ENCODE measurements at places on chromosomes 2 and 18.

- DNase-seq: no peak
Measured at GRCh38 chr18:68215931-68216330, 499.0 kb downstream of the TMX3 start.

DNA sequence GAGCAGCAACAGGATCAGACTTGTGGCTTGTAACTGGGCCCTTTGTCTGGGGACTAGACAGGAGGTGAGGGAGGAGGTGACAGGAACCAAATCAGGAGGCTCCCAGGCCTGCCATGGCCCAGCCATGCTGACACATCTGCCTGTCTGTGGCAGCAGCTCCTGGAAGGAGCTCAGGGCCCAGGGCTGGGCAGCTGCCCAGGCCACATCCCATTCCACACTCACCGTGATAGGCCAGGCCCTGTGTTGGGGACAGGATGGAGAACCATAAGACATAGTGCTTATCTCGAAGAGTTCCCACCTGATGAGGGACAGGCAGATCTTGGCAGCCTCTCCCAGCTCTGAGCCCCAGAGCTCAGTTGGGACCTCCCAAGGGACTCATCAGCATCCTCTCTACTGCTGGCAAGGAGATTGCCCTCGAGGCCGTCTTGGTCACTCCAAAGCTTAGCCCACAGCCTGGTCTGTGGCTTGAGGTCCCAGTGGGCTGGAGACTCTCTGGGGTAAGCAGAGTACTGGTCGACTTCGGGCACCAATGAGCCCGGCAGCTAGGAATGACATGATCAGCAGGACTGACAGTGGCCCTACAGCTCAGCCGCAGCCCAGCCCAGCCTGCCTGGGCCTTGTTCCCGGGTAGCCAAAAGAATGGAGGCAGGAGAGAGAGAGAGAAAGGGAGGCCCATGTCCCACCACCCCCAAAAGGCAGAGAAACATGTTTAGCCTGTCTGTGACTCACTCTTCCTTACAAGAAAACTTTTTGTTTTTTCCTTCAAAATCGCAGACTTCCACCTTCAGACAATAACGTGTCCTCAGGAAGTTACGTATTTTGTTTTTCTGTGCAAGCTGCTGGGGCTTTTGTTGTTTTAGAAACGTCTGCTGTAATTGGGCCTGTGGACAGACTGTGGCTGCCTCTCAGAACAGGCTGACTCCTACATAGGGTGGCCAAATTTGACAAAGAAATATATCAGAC is 82.1 kb downstream of the HS1BP3 start:
- DNase-seq: no peak

DNA sequence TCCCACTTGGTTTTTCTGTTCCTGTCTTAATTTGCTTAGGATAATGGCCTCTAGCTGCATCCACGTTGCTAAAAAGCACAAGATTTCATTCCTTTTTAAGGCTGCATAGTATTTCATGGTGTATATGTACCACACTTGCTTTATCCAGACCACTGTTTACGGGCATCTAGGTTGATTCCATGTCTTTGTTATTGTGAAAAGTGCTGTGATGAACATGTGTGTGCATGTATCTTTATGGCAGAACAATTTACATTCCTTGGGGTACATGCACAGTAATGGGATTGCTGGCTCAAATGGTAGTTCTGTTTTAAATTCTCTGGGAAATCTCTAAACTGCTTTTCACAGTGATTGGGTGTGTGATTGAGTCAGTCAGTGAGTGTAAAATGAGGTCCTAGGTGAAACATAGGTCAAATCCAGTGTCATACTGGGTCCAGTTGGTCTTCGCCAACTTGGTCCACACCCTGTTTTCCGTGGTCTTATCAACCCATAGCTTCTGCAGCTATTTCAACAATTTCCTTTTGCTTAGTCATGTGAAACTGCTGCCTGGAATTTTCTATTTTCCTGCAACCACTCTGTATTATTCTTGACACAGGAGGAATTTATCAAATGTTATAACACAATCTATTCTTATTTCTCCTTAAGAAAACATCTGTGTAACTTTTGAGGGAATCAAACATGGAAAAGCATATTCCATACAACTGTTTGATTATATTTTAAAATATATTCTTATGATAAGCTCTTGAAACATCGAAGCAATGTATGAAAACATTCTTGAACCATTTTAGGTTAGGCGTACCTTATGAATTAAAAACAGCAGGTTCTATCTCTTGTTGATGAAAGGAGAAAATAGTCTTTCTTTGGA is 82.9 kb downstream of the ADCYAP1 start:
- DNase-seq: no peak

GRCh38 chr2:177275743-177276055 is 11.2 kb upstream of the NFE2L2 start:
- DNase-seq: no peak

GRCh38 chr2:10277293-10278028 is 25.2 kb upstream of the HPCAL1 start:
- DNase-seq: no peak

GRCh38 chr2:30778611-30779010 is 28.6 kb downstream of the CAPN13 start:
- no peak for DNase-seq

DNA sequence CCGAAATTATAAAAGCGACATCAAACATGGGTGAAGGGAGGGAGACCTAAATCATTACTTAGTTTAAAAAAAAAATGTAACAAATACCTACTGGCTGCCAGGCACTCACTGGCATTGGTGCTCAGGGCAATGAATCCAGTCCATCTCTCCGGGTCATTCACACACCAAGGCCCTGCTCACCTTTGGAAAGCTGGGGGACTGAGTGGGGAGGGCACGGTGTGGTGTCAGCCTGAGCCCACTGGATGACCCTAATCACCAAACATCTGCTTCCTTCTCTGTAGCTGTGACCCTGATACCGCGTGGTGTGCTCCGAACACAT is 336 bp upstream of the DDX1 start:
- no peak for DNase-seq

DNA sequence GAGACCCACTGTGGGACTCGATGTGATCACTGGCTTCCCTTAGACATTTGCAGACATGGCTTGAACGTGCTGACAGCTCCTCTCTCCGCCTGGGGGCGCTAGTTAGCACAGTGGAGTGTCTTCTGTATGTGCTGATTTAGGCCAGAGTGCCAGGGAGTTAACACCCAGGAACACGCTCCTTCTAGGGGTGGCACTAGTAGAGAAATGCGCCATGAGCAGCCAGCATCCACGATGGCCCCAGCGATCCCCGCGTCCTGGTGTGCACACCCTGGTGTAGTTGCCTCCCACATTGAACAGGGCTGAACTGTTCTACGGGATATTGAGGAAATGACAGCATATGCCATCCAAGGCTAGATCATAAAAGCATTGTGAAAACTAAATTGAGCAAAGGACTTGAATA is 11.4 kb upstream of the NMUR1 start:
- DNase-seq: no peak

GRCh38 chr18:56815926-56816325 is 164.8 kb downstream of the WDR7 start:
- DNase-seq: no peak

DNA sequence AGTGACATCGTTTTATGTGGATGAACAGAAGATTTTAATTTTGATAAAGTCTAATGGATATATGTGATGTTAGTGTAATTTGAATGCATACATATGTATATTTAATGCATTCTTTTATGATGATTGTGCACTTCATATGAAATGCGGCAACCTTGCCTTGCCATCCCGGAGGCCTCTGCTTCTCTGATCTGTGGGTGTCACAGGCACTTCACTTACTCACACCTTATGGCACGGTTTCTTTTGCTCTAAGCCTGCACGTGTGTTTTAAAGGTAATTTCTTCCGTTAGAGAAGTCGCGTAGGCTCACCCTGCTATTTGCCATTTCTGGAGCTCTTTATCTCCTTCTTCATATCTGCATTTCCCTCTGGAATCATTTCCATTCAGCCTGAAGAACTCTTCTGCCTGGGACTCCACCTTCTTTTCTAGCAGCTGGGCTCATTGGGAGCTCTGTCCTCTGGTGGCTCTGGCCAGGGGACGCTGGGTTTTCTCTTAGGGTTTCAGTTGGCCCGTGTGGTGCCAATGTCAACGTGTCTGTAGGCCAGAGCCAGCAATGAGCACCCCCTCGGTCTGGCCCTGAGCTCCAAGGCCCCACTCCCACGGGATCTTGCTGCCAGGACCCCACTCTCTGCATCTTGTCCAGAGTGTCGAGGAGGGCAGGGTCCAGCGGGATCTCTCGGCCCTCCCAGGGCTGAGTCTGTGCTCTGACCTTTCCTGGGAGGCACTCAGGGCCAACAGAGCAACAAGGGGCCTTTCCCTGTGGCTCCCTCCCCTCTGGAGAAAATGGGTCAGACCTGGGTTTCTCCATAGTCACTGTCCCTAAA is 97.3 kb downstream of the RTP5 start:
- no peak for DNase-seq

DNA sequence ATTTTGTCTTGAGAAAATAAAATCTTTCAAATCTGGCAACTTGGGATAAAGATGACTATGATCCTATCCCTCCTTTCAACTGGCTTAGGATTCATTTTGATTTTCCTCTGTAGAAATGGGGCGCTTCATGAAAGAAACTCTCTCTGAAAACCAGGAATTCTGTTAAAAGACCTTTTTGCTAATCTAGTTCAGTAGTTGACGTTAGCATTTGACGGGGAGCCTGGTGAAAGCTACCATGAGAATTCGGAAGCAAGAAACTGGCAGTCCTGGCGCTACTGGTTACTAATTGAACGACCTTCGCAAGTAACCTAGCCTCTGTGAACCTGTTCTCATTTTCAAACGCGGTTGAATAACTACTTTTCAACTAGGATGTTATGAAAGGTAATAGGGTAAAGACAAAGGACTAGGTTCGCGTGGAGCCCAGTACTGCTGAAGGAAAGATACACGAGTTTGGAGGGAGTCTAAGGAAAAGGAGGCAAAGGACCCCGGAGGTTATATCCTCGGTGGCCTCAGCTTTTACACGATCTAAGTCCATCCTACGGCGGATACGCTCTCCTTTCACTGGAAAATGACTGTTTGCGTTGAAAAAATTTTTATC is 604 bp upstream of the STK11IP start:
- no peak for DNase-seq

DNA sequence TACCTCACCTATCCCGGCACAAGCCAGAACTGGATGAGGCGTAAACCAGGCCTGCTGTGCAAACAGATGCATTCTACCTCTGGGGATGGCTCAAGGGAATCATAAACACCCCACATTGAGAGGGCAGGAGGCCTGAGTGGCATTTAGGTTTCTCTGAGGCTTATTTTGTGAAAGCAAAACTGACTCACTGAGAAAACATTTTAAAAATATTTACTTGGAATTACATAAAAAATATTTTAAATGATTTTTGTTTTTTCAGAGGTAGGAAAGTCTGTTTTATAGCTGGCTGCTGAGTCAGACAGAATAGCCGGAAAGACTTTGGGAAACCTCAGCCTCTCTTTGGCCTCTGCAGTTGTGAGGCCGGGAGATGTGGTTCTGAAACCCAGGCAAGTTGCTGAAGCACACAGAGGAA is 244.1 kb downstream of the NCKAP5 start:
- no peak for DNase-seq

GRCh38 chr2:85428343-85428881 is 9.9 kb downstream of the SH2D6 start:
- no peak for DNase-seq

DNA sequence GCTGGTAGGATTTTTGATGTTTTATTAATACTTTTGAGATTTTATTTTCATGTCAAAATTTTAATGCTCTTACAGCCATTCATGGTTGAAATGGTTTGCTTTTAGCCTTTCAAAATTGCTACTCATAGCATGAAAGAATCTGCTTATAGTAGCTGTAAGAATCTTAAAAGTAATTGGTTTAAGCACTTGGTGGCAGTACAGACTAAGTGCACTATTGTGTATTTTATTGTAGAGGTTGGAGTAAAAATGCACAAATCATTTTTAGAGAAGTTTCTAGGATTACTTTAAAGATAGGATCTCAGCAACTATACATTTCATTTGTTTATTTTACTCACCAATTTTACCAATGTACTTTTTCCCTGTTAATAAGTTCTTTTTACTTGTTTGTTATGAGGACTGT is 205.8 kb downstream of the SPAG16 start:
- DNase-seq: no peak

- DNase-seq: no peak
Measured at GRCh38 chr2:232537499-232537898, 2.0 kb upstream of the CHRNG start.

GRCh38 chr2:26705126-26705525 is 12.6 kb downstream of the KCNK3 start:
- no peak for DNase-seq

GRCh38 chr2:211957799-211958198 is 580.8 kb downstream of the ERBB4 start:
- DNase-seq: no peak

GRCh38 chr2:17976871-17977746 is 98.6 kb downstream of the KCNS3 start:
- no peak for DNase-seq

- no peak for DNase-seq
Measured at GRCh38 chr2:8514796-8515758, 166.8 kb upstream of the ID2 start.

- no peak for DNase-seq
Measured at GRCh38 chr2:218026244-218026643, 23.4 kb upstream of the TNS1 start.

GRCh38 chr2:86706220-86706619 is 13.9 kb upstream of the RMND5A start:
- DNase-seq: no peak

DNA sequence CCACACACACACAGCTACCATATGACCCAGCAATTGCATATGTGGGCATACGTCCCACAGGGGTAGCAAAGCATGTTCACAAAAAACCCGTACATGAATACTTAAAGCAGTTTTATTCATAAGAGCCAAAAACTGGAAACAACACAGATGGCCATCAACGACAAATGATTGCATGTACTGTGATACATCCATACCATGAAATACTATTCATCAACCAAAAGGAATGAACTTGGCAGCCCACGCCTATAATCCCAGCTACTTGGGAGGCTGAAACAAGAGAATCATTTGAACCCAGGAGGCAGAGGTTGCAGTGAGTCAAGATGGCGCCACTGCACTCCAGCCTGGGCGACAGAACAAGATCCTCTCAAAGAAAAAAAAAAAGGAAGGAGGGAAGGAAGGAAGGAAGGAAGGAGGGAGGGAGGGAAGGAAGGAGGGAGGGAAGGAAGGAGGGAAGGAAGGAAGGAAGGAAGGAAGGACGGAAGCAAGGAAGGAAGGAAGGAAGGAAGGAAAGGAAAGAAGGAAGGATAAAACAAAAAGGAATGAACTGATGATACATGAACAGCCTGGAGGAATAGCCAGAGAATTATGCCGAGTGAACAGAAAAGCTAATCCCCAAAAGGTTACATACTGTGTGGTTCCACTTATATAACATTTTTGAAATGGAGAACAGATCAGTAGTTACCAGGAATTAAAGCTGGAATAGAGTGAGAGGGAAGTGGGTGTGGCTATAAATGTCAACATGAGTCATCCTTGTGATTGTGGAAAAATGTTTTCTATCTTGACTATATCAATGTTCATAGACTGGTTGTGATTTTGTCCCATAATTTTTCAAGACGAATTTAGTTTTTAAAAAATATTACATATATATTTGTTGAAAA is 19.6 kb upstream of the YPEL5 start:
- no peak for DNase-seq

GRCh38 chr18:36547544-36547943 is 250.0 kb downstream of the FHOD3 start:
- no peak for DNase-seq

- DNase-seq: no peak
Measured at GRCh38 chr2:135561925-135562324, 30.6 kb downstream of the R3HDM1 start.

GRCh38 chr2:100513650-100514049 is 43.4 kb downstream of the NMS start:
- DNase-seq: no peak
